ENCODE measurements at places on chromosomes 13 and 19.
A peak's percentile ranks its signal among the peaks of the same experiment; 100 is the strongest.

- no peak for DNase-seq
Measured at GRCh38 chr13:34749046-34749445, 193.0 kb upstream of the NBEA start.

GRCh38 chr13:39816936-39817335 lies 161.5 kb downstream of the COG6 start:
- no peak for DNase-seq

- no peak for DNase-seq
Measured at GRCh38 chr19:11021760-11022144, 60.9 kb downstream of the SMARCA4 start.

DNA sequence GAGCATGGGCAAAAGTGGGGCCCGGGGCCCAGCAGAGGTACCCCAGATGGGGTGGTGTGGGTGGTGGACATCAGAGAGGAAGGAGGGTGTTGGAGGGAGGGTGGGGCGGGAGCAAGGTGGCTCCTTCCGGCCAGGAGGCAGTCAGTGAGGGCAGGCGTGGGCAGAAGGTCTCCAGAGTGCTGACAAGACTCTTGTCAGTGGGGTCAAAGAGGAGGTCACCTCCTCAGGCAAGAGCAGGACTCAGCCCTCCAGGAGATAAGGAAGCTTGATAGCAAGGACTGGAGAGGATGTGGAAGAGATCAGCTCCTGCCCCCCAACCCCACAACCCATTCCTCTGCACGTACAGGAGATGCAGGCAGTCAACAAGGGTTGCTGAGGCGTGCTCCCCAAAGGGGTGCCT lies 9.8 kb downstream of the GJA3 start:
- no peak for DNase-seq

GRCh38 chr19:29573486-29573885 lies 32.6 kb upstream of the POP4 start:
- DNase-seq: no peak

DNA sequence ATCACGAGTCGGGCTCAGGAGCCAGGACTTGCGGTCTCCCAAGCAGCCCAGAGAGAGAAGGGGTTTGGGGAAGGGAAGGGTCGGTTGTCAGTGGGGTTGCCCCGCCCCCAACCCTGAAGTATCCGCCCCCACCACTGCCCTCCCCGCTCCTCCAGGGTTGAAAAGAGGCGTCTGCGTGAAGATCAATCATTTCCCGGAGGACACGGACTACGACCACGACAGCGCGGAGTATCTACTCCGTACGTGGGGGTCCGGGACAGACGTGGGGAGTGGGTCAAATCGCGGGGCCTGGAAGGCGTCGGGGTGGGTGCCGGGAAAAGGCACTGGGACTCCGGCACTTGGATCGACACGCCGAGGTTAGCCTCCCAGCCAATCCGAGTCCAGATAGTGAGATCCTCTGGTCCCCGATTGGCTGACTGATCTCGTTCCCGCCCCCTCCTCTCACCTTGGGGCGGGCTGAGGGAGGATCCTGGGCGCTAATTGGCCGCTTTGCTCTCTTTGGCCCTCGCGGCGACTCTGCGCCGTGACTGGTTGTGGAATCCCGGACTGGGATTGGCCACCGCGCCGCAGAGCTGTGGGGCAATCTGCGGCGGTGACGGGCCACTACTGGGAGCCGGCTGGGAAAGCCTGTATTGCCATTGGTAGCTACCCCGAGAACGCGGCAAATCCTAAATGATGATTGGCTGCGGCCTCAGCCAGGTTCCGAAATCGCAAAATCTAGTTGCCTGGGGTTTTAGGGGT lies 13.3 kb upstream of the CACNG6 start:
- peak; percentile 40 for DNase-seq

- no peak for DNase-seq
Measured at GRCh38 chr13:26989261-26989956, 182.2 kb downstream of the USP12 start.

GRCh38 chr19:48881741-48882657 lies 9.8 kb downstream of the PPP1R15A start:
- no peak for DNase-seq

- no peak for DNase-seq
Measured at GRCh38 chr19:2372076-2372612, 12.1 kb downstream of the TMPRSS9 start.

Measured in T47D (cell line).